ENCODE measurements at places on chromosomes 7 and 10.

GRCh38 chr7:32357535-32358277 lies 132.5 kb downstream of the LSM5 start:
- DNase-seq: no peak

DNA sequence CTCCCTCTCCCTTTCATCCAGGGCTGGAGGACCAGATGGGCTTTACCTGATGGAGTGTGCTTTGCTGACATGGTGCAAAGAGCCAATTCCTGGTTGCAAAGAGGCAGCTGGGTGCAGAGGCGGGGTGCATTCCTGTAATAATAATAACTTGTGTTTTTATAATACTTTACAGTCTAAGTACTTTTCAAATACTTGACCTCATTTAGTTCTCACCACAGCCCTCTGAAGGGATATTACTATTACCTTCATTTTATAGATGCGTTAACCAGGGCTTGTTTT lies 70.4 kb downstream of the TCF7L2 start:
- no peak for DNase-seq

DNA sequence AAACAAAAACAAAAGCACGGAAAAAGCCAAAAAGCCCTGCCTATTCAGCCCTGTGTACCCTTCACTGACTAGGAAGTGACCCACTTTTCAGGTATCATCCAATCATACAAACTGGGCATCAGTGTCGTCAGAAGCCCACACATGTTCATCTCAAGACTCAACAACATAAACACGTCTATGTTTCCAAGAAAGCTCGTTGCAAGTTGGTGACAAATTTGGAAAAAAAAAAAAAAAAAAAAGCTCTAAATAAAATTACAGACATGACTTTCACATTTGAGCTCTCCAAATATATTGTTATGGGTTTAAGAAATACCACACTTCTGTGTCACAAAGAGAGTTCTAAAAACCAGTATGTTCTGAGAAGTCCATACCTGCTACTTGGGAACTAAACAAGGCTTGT lies 204.7 kb upstream of the KLF14 start:
- no peak for DNase-seq

DNA sequence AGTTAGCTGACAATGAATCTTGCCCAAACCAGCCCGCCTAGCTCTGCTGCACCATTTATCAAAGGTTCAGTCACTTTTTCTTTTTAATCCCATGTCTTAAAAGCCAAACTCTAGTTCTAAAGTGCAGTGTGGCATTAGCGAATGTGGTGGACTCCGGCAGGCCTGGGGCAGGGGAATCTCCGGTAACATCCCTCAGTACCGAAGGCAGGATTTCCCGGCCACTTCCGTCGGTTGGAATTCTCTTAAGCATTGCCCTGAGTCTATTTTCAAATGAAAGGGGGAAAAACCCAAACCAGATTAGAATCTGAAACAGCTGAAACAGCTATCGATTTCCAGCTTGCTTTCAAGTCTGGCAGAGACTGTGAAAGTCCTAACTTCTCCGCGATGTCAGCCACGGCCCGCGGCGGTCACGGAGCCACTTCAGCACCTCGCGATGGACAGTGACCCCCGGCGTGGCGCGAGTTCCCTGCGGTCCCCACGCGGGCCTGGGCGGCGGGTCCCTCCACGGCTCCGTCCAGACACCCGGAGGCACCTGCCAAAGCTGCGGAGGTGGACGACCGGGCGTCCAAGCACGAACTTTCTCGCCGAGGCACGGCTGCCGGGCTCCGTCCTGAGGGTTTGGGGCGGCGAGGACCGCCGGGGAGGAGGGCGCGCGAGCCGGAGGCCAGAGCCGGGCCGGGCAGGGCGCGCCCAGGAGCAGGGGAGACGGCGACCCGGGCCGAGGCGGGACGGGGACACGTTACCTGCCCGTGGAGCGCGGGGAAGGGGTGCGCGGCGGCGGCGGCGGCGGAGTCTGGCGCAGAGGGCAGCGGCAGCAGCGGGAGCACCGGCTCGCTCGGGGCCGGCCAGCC lies 745 bp downstream of the TCERG1L start:
- no peak for DNase-seq

GRCh38 chr10:110528224-110528996 lies 30.7 kb downstream of the DUSP5 start:
- no peak for DNase-seq

- no peak for DNase-seq
Measured at GRCh38 chr7:13946181-13946580, 43.3 kb downstream of the ETV1 start.

Measured in activated T-helper 1 cell treated with anti-CD3 and anti-CD28 coated beads, Interleukin-2, amount 50 U/mL, for 16 hours (primary cell).